OCI-LY7 (cell line): ENCODE measurements at places on chromosomes 4 and X. TPM values are rescaled to one million over a fixed set of nuclear protein-coding genes. Genes with fewer than 3 reads are reported as not detected.

Gene SLITRK4
- not detected in 2 replicates for total RNA-seq

- no peak for DNase-seq
Observed at GRCh38 chr4:94370533-94371254, 28.1 kb upstream of the HPGDS start.

- DNase-seq = no peak
Observed at GRCh38 chr4:165873298-165874071, 448 bp downstream of the TLL1 start.

GRCh38 chr4:25896776-25897539, 17.1 kb upstream of the SMIM20 start:
- DNase-seq = no peak

DNA sequence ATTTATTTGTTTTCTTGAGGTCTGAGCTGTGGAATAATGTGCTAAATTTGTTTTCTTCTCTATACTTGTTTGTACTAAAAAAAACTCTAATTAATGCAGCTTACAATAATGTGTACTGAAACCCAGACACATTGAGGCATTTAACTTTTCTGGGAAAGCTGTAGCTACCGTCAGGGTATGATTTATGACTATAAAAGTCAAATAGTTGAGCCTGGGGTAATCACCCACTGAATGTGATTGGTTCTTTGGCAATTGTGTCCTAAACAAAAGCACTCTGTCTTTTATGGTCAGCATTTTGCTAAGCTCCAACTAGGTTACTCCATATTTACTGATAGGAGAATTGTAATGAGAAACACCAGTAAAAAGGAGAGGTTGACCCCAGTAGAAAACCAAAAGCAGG, 65.9 kb upstream of the CBLL2 start:
- DNase-seq = no peak

- no peak for DNase-seq
Observed at GRCh38 chr4:112923516-112923915, 125.9 kb upstream of the ANK2 start.

DNA sequence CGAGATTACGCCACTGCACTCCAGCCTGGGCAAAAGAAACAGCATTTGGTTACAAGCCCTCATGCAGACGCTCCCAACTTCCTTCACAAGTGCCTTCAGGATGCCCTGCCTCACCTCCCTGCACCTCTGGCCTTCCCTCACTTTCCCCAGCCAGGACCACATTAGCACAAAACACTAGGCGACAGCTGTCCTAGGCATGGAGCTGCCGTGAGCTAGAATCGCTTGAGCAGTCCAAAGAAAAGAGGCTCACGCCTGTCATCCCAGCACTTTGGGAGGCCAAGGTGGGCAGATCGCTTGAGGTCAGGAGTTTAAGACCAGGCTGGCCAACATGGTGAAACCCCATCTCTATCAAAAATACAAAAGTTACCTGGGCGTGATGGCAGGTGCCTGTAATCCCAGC, 15.8 kb downstream of the RNF212 start:
- DNase-seq = no peak

GRCh38 chr4:52718123-52718522, 33.1 kb downstream of the ERVMER34-1 start:
- DNase-seq = no peak

- DNase-seq = no peak
Observed at GRCh38 chr4:187575706-187576105, 419.9 kb upstream of the ZFP42 start.

DNA sequence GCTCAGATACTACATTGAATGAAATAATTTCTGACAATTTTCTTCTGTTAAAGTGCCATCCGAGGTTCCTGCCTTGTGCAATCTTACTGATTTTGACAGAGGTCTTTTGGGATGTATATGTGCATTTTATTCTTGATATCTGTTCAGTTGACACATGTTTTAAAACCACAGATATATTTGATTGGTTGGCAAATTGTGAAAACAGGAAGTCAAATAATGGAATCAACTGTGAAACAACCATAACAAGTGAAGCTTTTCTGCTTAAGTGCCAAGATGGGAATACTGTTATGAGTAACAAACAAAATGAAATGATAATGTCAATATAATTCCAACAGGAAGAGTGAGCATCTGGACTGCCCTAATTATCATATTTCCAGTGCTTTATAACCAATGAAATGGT, 84.9 kb upstream of the TET2 start:
- no peak for DNase-seq

GRCh38 chr4:100742045-100742444, 224.2 kb upstream of the EMCN start:
- peak; percentile 2 for DNase-seq

- DNase-seq = no peak
Observed at GRCh38 chr4:188989371-188989770, 850.1 kb downstream of the TRIML1 start.

- no peak for DNase-seq
Observed at GRCh38 chrX:31604629-31605221, 532.9 kb upstream of the FTHL17 start.

GRCh38 chr4:38526412-38526811, 137.6 kb upstream of the KLF3 start:
- DNase-seq = no peak

Gene MAGEC2
- not detected in 2 replicates for total RNA-seq

- no peak for DNase-seq
Observed at GRCh38 chr4:142500966-142501365, 345.1 kb downstream of the INPP4B start.

- no peak for DNase-seq
Observed at GRCh38 chrX:11210415-11210801, 82.8 kb upstream of the AMELX start.

DNA sequence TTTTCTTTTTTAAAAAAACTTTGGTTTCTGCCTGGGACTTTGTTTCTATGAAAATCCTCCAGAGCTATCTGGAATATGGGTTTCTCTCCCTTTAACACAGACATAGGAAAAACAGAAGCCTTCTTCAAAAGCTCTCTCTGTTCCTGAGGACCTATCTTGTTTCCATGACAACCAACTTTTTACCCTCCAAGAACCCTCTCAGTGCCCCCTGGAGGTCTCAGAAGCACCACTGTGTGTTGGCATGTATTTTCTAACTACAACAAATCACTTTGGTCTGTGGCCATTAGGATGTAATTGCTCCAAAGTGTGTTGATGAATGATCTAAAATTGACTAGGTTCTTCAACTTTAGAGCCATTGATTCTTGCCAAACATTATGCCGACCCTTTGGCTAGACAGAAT, 1331.6 kb downstream of the ADGRL3 start:
- DNase-seq = no peak

DNA sequence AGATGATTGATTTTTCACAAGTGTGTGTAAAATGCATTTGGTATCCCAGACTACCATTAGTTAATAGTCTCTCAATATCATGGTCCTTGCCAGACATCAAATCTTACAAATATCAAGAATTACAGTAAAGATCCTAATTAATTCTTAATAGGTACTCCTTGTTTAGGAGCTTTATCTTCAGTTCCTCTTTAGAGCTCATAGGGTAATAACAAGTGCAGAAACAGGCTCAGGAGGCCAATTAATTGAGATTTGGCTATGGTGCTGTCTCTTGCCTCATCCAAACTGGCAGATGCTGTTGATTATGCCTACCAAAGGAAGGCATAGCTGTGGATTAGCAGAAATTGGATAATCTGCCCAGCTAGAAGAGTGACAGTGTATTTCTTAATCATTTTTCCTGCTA, 6.9 kb downstream of the MTMR1 start:
- no peak for DNase-seq

Gene PNMA3
- not detected in 2 replicates for total RNA-seq

Gene XAGE1A
- not detected in 2 replicates for total RNA-seq

- no peak for DNase-seq
Observed at GRCh38 chr4:142818031-142818430, 28.1 kb downstream of the INPP4B start.

Gene ADRA2C
- total RNA-seq = 0.21 TPM in 1 of 2 replicates, not detected in the other

Gene FATE1
- not detected in 2 replicates for total RNA-seq

DNA sequence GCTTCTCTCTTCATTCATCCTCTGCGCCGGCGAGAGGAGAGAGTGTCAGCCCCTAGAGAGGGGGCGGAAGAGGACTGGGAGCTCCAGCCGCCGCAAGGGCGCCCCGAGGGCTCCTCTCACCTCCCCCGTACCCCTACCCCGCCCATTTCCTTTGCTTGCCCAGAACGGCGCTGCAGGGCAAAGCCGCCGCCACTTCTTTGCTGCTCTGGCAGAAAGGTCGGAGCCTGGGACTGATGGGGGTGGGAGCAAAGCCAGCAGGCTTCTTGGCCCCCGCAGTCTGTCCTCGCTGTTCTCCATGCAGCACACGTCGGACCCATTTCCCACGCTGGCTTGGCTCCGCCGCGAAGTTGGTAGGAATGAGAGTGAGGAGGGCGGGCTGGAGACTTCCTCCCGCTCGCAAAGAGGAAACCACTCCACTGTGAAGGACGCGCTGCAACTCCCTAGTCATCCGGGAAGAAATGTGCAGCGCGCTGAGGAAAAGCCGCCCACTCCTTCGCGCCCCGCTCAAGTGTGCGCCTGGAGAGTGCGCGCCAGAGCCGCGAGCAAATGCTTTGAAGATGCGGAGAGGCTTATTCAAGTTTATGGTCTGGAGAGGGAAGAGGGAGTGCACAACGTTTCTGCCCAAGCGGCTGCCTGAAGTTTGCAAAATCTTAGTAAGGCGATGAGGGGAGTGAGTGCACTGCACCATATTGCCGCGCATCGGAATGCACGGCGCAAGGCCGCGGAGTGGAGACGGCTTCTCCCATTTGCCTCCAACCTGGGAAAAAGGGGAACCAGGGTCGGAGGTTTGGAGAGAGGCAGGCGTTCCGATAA, 2.8 kb upstream of the PCDH7 start:
- no peak for DNase-seq

GRCh38 chrX:111098874-111099273, 2.9 kb downstream of the PAK3 start:
- DNase-seq = peak; percentile 23

Gene FAM193A
- 36.7 and 38.6 TPM in 2 replicates for total RNA-seq

Gene NLGN3
- 1.3 and 1.7 TPM in 2 replicates for total RNA-seq

Gene PROM1
- not detected in 2 replicates for total RNA-seq

DNA sequence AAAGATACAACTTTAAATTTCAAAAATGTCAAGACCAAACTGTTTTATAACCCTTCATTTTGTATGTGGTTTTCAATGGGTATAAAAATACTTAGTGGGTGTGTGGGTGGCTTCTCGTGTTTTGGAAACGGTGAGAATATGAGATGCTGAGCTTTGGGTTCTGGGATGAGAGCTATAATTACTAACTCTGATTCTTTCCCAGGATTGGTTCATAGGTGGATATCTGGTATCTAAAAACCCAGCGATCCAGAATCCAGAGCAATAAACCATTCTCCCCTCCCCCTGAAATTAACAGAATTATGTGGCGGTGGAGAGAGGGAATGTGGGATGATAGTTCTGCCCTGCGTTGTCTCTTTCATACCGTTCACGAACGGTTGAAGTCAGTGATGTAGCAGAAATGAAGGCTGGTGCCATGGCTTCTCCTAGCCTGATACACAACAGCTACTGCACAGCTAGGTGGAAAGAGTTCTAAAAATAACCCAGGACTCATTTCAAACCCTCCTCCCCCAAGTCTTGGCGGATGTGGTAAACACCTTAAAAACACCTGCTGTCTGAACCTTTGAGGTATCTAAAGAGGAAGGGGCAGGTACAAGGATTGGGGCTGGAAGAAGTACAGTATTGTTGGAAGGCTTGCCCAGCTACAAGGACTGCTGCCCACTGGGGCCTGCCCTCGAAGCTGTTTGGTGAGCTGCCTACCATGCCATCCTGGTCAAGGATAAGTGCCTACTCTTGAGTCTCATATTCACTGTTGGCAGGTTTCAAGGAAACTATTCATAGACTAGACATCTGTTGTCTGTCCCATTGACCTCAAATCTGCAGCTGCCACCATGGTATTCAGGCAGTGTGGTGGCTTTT, 44.5 kb downstream of the SEPTIN11 start:
- DNase-seq = peak; percentile 76

Gene SERPINA7
- not detected in 2 replicates for total RNA-seq

Gene CACNA1F
- not detected in 2 replicates for total RNA-seq

Gene SPANXB1
- not detected in 2 replicates for total RNA-seq

GRCh38 chr4:71272976-71273375, 65.8 kb upstream of the SLC4A4 start:
- no peak for DNase-seq

DNA sequence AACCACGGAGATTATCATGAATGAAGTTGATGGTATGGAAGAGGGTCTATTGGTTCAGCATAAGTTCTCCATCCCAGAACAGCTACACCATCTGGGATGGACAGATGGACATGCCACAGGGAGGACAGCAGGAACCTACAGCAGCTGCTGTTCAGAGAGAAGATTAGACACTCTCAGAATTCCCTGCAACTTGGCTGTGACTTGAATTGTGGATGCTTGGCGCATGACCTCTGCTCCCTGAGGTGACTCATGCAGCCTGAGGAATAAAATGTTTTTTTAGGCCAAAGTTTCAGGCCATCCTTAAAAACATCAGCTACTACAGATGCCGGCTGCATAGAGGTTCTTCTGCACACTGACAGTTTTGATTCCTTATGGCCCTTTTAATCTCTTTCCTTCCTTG, 97.3 kb downstream of the RS1 start:
- DNase-seq = no peak

DNA sequence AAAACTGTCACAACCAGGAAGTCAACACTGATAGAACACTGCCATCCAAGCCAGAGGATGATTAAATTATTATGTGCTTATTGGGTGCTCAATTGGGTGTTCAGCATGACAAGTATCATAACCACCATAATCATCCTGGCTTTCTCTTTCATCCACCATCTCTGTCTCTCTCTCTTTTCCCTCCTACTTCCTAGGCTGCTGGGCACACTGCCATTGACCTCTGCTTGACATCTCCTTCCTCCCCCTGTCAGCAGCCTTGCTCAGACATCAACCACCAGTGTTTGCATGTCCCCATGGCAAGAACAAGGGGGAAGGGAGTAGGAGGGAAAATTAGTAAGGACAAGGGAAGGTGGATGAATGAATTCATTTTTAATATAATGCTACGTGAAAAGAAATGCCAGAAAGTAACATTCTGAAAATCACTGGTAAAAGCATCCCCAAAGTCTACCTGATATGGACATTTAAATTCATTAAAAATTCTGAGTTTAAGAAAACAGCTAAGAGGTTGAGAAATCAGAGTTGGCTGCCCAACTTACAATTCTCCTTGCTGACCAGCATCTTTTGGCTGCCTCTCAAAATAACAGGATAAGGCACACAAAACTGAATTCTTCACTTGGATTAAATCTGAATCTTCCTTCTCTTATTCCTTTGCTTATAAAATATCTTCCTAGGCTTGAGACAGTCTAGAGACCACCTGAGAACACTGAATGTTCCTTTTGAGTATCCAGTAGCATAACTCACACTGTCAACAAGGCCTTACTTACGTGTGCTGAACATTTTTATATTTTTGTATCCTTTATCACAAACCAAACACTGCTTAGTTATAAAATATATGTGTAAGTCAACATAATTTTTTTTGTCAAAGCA, 48.5 kb downstream of the SNCA start:
- no peak for DNase-seq

- DNase-seq = no peak
Observed at GRCh38 chr4:106986486-106986885, 49.6 kb downstream of the DKK2 start.

GRCh38 chr4:15489551-15489950, 19.9 kb downstream of the CC2D2A start:
- no peak for DNase-seq

- no peak for DNase-seq
Observed at GRCh38 chr4:76968937-76969336, 19.4 kb downstream of the SEPTIN11 start.

Gene GAGE1
- total RNA-seq = not detected in 2 replicates
